ENCODE measurements at places on chromosomes 12 and 14.

GRCh38 chr12:15797818-15798217 is 8.6 kb upstream of the EPS8 start:
- DNase-seq, result no peak

- DNase-seq, result no peak
These were observed 17.5 kb downstream of the GRIP1 start for GRCh38 chr12:66661357-66661756.

GRCh38 chr12:120763250-120763649 is 37.6 kb downstream of the ACADS start:
- no peak for DNase-seq

DNA sequence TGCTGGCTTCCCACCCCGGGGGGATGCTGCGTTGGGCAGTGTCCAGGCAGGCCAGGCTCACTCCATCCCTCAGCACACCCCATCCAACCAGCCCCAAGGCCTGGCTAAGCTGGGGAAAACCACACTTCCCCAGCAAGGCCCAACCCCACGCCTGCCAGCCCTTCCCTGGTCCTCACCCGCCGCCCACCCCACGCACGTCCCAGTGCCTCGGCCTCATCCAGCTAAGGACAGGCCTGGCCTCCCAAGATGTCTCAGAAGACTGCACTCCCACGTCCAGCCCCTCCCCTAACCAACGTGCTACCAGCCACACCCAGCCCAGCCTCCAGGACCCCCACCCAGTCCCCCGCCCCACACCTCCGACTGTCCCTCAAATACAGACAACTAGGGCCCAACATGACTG is 9.8 kb downstream of the JAG2 start:
- DNase-seq, result no peak

GRCh38 chr14:67554341-67554740 is 21.3 kb downstream of the PLEKHH1 start:
- no peak for DNase-seq

GRCh38 chr14:65214741-65215140 is 112.4 kb upstream of the MAX start:
- no peak for DNase-seq

DNA sequence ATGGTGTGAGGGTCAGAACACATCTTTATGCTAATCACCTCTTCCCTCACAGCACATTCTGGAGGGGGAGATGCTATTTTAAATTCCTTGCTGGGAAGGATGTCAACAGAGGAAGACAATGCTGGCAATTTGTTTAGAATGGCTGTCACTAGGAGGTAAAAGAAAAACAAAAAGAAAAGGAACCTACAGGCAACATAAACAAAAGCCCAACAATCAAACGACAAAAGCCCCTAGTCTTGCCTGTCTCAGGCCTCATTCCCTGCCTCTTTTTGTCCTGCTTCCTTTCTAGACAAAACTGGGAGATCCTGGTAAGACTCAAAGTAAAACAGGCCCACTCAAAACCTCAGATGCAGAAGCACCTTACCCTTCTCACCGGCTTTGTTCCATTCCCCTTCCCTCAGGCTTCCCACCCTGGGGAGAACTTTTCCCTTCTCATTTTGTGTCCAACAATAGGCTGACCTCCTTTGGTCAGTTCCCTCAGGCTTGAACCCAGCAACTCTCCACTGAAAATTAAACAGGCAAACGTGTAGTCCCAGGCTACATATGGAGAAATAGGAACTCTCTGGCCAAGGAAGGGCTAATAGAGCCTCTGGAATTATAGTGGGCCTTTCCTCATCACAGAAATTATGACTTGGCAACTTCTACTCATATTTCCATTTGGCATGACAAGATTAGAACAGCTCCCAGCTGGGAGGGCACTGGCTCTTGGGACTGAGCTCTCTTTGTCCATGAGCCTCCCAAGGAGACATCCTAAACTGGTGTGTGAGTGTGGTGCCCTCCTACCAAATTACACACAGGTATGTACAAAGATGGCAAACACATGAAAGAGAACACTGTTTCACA is 193.0 kb downstream of the MON2 start:
- no peak for DNase-seq

- no peak for DNase-seq
These were observed 9.7 kb downstream of the MYH6 start for GRCh38 chr14:23398348-23398747.

All from activated CD4-positive, alpha-beta T cell treated with anti-CD3 and anti-CD28 coated beads, Interleukin-2, amount 50 U/mL, for 16 hours (primary cell).